ENCODE measurements at places on chromosomes 12 and 14.

DNA sequence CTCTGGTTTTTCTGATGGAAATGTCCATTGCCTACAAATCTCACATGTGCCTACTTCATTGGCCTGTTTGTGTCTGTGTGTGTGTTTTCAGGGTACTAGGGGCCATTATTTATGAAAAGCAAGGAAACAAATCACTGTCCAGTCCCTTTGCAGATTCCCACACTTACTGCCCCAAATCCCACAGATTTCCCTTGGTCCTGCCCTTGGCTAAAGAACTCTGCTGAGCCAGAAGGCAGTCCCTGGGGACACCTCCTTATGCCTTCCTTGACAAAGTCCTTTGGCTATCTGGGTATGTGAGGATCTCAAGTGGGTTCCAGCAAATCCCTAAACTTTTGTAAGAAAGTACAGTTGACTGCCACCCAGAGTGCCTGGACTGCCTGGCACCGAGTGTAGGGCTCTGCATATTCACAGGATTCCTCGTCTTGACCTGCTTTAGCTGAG lies 388.1 kb downstream of the BCAT1 start:
- DNase-seq = no peak

GRCh38 chr12:848882-849527 lies 96.6 kb downstream of the WNK1 start:
- no peak for DNase-seq

- DNase-seq = no peak
Observed at GRCh38 chr12:46374711-46375110, 2.1 kb upstream of the SLC38A2 start.

GRCh38 chr12:97194546-97194945 lies 268.1 kb upstream of the RMST start:
- DNase-seq = no peak

- no peak for DNase-seq
Observed at GRCh38 chr12:54692353-54692752, 44.2 kb upstream of the DCD start.

DNA sequence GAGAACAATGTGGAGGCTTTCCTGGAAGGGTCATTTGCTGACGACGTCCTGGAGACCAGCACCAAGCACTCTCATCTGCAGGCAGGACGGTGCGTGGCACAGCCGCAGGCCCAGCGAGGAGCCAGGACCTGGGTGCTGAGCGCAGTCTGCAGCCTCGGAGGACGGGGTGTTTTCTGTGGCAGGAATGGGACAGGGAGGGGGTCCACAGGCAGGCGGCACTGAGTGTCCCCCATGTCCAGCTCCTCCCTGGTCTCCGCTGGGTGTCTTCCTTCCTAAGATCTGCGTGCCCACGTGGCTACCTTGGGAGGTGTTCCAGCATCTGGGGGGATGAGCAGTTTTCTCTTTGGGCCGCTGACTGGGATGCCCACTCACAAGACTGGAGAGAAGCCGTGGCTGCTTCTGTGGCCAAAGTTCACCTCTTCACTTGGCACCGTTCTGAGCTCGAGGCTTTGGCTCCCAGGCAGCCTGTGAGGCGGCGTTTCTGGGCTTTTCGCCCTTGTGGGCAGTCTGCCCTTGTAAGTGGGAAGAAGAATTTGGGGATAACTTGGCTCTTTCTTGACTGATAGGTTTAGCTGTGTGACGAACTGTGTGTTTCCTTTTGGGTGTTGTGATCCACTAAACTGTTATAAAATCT lies 72.2 kb downstream of the NOC4L start:
- no peak for DNase-seq

- DNase-seq = no peak
Observed at GRCh38 chr12:77993658-77994057, 163.0 kb downstream of the NAV3 start.

DNA sequence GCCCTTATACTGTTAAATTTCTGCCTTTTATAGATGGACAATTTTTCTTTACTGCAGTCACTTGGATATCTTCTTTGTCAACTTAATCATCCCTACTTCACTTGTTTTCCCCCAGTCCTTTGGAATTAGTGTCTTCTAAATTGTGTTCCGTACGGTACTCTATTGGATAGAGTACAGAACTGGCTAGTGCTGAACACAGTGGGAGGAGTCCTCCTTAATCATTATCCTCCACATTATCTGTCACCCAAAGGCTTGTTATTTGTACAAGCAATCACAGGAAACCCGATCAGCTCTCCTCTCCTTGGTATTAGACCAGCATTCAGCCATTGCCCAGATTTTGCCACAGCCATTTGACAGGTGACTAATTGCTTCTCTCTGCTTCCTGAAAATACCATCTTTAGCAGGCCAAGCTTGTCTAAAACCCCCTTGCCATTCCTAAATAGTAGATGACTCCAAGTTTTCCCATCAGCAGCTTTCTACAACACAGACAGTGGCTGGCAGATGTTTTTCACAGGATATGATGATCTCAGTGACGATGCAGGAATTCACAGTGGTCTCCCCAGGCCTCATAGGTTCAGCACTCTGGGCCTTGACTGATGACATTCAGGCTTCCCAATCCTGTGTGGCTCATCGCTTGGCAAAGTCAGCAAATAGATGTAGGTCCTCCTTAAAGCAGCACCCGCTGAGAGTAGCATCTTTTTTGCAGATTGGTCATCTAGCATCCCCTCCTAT lies 216.0 kb upstream of the RGS6 start:
- DNase-seq = no peak

DNA sequence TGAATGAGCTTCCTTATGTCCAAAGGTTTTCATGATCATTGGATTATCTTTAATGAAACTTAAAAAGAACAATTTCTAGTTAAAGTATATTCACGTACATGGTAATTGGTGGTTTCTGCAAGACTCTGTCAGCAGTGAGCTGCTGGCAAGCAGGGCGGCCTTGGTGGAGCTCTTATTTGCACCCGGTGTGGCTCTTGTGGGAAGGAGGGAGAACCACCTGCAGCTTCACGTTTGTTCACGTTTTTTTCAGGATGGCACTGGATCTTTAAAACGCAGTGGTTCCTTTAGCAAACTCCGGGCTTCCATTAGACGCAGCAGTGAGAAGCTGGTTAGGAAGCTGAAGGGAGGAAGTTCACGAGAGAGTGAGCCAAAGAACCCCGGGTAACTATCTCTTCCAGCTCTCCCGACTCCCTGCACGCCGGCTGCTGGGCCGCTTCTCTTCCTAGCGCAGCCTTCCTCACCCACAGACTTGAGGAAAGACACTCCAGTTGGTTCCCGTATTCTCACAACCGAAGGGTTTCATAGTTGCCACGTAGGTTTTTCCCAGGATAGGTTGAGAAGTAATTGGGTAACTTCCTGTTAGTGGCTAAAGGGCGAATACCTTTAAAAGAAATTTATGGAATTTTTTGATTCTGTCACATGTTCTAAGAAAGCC lies 28.3 kb downstream of the XRCC3 start:
- DNase-seq = no peak

GRCh38 chr12:67524861-67525616 lies 123.5 kb upstream of the DYRK2 start:
- DNase-seq = no peak

DNA sequence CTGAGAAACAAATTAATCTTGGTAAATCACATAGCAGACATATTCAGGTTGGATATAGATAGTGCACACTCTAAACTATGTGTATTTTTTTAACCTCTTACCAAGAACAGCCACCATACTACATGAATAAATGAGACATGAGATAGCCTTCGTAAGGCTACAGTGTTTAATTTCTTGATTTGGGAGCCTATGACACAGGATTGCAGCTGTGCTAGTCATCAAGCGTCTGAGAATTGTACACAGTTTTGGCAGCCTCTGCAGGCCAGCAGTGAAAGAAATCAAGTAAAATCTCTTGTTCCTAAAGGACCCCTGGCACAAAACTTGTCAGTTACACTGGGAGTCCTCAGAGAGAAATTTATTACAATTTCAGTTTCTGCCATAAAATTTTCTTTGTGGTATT lies 236.1 kb downstream of the C12orf50 start:
- DNase-seq = no peak

DNA sequence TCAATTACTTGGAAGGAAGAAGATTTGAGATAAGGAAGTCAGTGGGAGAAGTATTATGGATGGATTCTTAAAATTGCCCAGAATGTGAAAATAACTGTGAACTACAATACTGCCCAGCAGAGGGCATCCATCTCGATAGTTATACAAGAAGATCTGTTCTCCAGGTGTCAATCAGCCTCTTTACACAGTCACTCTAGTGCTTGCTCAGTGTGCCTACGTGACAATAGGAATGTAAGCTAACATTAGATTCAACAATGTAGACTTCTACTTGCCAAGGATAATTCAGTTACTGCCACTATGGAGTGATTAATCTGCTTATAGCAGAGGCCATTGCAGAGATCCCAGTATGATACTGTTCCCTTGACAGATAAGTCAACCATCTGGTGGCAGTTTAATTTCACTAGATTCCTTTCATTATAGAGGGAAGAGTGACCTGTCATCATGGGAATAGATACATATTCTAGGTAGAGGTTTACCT lies 10.6 kb upstream of the MAP4K5 start:
- DNase-seq = no peak

- DNase-seq = no peak
Observed at GRCh38 chr12:20040831-20041230, 327.5 kb upstream of the PDE3A start.

DNA sequence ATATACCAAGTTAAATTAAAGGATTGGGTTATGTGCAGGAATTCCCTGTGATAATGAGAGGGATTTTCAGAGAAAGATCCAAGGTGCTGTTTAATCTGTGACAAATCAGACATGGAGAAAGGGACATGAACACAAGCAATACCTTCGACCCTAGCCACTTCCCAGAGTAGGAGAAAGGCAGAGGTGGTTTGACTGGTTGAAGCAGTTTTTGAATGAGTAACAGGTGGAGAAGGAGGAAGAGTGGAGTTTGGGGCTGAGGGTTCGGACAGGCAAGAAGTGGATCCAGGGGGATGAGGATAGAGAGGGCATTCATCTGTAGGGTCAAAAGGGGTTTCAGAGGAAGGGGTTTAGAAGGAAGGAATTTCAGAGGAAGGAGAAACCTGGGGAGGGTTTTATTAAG lies 27.4 kb upstream of the A2M start:
- DNase-seq = no peak

DNA sequence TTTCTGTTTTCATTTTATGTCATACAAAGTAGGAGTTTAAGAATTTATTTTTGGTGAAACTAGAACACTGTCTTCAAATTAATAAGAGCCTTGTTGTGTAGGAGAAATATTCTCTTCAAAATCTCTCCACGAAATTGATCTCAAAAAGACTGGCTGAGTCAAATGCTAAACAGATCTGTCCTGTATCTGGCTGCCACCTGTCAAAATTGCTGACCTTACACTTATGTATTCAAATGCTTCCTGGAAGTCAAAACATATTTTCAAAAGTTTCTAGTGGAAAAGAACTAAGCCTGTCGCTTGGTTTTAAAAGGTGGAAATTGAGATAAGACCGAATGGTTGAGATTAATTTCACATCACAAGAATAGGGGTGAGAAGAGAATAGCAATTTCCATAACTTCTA lies 121.4 kb downstream of the RGS6 start:
- DNase-seq = no peak

- no peak for DNase-seq
Observed at GRCh38 chr14:24064091-24064795, 7.1 kb upstream of the CPNE6 start.

DNA sequence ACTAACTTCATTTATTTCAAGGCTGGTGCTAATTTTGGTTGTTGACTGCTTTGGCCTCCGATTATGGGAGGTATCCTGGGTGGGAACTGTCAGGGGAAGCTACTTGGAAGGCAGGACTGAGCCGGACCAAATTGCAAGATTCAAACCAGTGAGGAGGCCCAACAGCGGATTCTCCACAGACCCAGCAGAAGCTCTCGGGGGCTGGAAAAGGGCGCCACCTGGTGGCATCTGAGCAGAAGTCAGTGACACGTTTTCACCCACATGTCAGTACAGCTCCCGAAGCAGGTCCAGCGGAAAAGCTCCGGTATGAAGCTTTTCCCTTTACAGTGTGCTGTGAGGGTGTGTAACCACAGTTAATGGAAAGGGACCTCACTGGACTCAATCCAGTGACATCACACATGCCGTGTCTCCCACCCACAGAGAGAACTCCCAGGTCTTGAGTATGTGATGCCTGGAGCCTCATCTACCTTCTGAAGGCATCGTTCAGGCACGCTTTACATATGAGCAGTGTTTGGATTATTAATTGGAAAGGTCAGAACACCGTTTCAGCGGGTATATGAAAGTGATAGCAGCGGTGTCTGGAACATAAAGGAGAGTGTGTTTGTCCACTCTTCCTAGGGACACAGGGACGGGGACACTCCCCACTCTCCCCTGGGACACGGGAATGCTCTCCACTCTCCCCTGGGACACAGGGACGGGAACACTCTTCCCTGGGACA lies 3.6 kb upstream of the P2RX2 start:
- DNase-seq = peak; percentile 57

- no peak for DNase-seq
Observed at GRCh38 chr14:98174041-98174440, 1098.0 kb downstream of the BCL11B start.

DNA sequence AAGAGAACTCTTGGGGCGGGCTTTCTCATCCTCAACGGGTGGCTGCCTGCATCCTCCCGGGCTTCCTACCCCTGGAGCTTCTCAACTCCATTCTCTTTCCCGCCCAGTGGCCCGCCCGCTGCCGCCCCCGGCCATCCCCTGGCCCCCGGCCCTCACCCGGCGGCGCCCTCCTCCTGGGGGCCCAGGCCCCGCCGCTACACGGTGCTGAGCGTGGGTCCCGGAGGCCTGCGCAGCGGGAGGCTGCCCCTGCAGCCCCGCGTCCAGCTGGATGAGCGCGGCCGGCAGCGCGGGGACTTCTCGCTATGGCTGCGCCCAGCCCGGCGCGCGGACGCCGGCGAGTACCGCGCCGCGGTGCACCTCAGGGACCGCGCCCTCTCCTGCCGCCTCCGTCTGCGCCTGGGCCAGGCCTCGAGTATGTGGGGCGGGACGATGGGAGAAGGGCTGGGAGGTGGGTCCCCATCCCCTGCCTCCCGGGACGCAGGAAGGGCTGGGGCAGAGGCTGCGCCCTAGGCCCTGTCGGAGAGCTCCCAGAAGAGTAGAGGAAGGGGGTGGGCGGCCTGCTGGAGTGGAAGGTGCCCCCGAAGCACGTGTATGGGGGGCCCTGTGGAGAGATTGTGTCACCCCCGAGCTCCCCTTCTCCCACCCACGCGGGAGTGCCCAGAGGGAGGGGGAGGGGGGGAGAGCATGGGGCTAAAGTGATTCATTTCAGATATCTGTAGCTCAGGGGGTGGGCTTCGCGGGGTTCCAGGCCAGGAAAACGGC lies 1.5 kb downstream of the LAG3 start:
- no peak for DNase-seq

- DNase-seq = no peak
Observed at GRCh38 chr14:40417777-40418401, 985.7 kb upstream of the FBXO33 start.
